HuH-7 (cell line): ENCODE measurements at places on chromosomes 7 and 10.

GRCh38 chr10:102869258-102870198 lies at the start of gene AS3MT:
Gene AS3MT (plus strand): TSS chr10:102869470. CDS start chr10:102869593, 123 bp downstream.
- DNase-seq: peak; percentile 70

DNA sequence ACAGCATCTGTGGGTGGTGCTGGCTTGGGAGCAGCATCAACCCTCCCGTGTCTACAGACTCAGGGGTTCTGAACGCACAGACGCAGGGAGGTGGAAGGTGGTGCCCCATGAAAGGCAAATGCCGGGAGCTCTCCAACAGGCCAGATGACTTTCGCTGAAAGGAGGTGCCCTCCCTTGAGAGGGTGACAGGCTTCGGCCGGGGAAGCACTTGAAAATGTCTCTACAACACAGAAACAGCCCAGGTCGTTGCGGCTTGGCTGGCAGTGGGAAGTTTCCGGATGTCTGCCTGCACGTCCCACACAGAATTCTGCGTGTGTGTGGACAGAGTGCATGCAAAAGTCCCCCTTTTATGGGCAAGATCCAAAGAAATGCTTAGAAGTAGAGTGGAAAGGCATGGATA lies 239.6 kb downstream of the SKAP2 start:
- no peak for DNase-seq

DNA sequence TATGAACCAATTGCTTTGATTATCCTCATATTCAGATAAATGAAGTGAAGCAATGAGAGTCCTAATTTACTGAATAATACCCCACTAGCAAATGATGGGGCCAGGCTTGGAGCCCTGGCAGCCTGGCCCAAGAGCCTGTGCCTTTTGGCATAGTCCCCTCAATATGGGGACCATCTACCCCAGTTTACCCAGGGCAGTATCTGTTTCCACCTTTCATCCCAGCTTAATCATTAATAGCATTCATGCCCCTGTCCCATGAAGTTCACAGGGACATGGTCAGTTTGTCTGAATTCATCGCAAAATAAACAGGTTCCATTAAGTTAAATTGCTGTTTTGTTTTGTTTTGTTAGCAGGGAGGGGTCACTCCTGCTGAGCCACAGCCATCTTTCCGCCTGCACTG lies 25.5 kb downstream of the BCCIP start:
- DNase-seq: no peak

GRCh38 chr7:91034459-91035368 lies 229.5 kb upstream of the FZD1 start:
- DNase-seq: peak; percentile 42

- DNase-seq: peak; percentile 21
These were observed 204.7 kb downstream of the ADRA2A start for GRCh38 chr10:111281516-111281915.

DNA sequence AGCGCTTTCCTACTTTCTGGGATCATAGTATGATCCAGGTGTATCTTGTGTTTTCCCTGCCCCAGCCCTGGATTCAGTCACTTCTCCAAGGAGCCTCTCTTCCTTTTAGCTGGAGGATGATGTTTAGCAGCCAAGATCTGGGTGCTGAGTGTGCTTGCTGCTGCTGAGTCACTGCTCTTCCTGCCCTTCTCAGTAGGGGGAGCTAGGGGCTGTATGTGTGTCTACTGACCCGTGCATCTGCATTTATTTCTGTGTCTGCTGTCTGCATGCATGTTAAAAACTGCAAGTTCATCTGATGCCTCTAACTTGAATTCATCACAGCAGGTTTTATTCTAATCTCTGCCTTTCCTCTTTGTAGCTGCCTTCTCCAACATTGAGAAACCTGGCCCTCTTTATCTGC lies 31.6 kb downstream of the MGMT start:
- no peak for DNase-seq

GRCh38 chr7:102415685-102416225 lies 17.6 kb upstream of the ORAI2 start:
- DNase-seq: no peak

GRCh38 chr7:68440866-68441265 lies 1157.4 kb upstream of the AUTS2 start:
- DNase-seq: no peak

- DNase-seq: no peak
These were observed 17.6 kb downstream of the CDNF start for GRCh38 chr10:14820010-14820774.

- DNase-seq: no peak
These were observed 53.7 kb upstream of the ANK3 start for GRCh38 chr10:60443346-60443745.

- DNase-seq: no peak
These were observed 52.8 kb upstream of the DNAJB12 start for GRCh38 chr10:72407471-72407870.

GRCh38 chr7:1095621-1096155 lies 7.8 kb downstream of the GPER1 start:
- no peak for DNase-seq

GRCh38 chr7:10360050-10360449 lies 613.6 kb upstream of the PHF14 start:
- DNase-seq: no peak

DNA sequence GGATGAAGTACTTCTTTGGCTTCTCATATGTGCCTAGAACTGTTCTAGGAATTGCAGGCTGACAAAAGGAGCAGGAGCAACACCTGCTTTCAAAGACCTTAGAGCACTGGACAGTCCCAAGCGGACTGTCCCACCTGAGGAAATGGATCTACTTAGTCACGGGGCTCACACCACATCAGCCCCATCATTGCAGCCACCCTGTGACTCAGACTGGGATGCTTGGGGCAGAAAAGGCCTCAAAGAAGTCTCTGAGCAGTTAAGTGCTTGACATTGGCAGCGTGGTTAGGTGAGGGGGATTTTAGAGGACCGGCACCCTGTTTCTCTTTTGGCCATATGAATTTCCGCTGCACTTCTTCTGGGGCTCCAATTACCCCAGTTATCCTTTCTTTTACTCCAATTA lies 256.6 kb downstream of the USP6NL start:
- DNase-seq: no peak

GRCh38 chr7:48259463-48260280 lies 88.4 kb downstream of the ABCA13 start:
- DNase-seq: no peak

GRCh38 chr10:3472287-3473051 lies 299.9 kb upstream of the PITRM1 start:
- no peak for DNase-seq

DNA sequence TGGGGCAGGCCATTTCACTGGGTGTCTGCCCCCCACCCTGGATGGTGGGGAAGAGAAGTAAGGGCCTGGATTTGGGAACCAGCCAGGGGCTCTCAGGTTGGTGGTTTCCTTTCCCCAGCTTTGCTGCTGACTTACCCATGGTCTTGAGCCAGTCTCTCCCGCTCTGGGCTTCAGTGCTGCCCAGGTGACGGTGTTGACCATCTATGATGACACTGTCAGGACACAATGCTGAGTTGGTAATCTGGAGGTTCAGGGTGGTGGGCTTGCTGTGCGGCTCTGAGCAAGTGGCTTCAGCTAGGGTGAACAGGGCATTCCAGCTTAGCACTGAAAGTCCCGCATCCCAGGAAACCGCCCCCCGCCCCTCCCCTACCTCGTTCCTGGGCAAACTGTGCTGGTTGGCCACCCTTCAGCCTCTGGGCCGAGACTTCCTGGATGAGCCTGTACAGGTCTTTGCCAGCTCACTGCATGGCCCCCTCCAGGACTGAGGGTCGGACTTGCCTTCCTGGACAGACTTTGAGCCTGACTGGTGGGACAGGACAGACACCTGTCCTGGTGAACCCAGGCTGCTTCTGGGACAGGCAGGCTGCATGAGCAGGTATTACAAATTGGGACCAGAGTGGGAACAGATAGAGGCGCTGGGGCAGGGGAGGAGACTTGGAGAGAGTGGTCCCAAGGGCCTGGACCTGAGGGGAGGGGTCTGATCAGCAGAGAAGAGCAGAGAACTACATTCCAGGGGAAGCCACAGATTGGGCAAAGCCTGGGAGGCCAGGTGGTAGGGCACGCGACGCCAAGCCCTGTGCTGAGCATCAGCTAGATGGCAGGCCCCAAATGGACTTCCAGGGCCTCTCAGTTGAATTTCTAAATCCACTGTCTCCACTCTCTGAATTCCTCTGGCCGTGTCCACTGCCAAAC lies 19.9 kb upstream of the ZMIZ1 start:
- DNase-seq: no peak

DNA sequence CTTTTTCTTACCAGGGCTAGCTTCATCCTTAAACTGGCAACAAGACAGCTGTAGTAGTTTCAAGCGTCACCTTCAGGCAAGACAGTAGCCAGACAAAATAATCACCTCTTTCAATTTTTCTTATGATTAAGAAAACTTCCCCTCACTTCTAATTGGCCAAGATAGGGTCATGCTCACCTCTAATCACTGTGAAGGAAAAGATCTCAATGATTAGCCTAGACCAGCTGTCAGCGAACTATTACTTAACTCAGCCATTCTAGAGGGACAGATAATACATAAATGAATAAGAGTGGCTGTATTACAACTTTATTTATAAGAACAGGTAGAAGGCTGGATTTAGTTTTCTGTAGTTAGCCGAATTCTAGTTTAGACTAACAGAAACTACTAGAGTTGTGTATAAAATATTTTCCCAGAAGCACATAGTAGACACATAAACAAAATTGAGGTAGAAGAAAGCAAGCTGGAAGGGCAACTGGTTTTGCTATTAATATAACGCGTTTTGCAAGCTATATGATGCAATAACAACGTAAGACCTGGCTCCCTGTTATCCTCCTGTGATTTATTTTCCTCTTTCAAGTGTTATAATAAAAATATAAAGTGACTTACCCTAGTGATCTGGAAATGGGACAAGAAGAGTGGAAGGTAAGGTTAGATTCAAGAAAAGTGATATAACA lies 64.3 kb downstream of the ELAPOR2 start:
- no peak for DNase-seq

- peak; percentile 59 for DNase-seq
These were observed 315.1 kb downstream of the TNS3 start for GRCh38 chr7:47266799-47267198.

GRCh38 chr10:119370972-119371703 lies 163.8 kb downstream of the GRK5 start:
- no peak for DNase-seq

DNA sequence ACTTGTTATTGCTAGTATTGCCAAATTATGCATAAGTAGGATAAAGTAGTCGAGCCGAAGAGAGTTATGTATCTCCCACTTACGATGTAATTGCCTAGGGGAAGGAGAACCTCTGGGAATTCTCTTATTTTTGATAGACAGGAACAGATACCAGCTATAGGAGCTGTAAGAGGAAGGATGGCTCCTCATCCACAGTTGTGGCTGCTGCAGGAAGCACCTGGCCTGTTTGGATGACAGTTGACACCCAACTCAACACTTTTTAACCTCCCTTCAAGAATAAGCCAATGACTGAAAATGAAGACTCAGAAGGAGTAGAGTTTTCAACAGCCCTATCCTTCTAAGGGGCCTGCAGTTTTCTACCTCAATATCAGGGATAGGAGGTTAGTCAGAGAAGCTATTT lies 6.3 kb downstream of the DYDC1 start:
- no peak for DNase-seq

DNA sequence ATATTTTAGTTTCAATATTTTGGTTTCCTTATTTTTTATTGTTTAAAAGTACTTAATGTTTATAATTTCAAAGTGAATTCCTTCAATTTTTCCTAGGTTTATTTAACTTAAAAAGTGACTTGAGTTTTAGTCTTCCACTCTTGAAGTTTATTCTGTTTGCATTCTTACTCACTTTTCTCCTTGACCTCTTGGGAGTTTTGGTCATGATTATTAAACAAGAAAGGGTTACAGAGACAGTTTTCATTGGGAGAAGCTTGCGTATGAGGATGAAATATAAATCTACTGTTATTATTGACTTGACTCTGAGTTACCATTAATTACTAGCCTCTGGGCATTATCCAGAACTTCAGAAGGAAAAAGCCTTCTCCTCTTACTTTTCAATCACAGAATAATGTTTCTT lies 216.0 kb downstream of the BMPER start:
- no peak for DNase-seq
